ENCODE measurements at places on chromosomes 1 and 21.

DNA sequence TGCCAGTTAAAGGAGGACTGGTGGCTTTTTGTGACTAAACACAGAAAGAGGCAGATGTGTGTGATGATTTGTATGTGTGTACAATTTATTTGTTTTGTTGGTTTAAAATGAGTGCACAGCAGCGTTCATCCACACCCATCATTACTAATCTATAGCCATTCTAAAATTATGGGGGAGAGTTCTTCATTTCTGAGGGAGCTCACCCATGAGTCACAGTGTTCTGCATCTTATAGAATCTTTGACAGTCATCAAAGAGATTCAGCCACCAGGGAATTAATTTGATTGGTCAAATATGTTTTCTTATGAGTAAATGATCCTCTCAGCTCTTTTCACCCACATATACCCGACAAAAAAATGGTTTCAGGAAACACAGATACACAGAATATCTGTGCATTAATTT lies 147.9 kb downstream of the GREM2 start:
- no peak for DNase-seq

GRCh38 chr1:47679826-47680225 lies 242.0 kb downstream of the FOXD2 start:
- no peak for DNase-seq

GRCh38 chr1:104807590-104807989 lies 1057.9 kb downstream of the AMY1C start:
- DNase-seq: no peak

GRCh38 chr1:81366173-81366572 lies 434.6 kb upstream of the ADGRL2 start:
- DNase-seq: no peak

DNA sequence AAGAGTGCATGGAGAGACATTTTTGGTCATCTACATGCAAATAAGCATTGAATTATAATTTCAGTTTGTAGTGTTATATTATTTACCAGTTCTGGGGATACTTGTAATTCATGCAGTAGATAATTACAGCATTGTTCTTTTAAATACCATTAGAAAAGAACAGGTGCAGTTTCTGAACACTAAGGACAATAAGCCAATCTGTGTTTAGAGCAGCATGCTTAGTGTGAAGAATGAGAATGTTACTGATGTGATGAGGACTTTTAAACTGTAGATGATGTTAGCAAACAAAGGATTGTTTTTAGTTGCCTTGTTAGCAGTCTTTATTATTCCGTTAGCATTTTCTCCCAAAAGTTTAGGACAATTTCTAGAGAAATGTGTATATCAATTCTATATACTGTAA lies 348.3 kb downstream of the BRINP3 start:
- DNase-seq: no peak

DNA sequence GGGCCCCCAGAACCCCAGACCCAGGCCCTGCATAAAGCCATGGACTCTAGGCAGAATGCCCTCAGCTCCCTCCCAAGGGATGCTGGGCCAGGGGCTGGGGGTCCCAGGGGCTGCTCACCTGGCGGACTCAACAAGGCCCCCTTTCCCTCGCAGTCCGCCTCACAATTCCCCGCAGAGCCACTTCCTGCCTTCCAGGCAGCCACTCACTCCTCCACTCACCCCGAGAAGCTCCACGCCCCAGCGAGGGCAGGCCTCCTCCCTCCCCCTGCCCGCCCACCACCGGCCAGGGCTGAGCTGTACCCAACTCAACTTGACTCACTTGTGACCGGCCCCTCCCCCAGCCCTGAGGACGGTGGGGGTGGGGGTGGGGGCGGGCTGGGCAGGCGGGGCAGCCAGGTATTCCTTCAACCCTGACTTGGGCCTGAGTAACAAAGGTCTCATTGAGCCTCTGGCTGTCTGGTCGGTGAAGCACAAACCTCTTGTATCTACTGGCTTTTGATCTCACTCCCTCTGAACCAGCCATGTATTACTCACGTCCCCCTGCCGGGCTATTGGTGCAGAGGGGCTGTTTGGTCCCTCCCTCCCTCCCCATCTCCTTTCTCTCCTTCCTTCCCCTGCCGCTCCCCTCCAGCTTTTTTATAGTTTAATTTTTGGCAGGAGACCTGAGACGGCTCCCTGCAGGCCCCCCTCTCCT lies 5.9 kb downstream of the BLACAT1 start:
- DNase-seq: peak; percentile 3

DNA sequence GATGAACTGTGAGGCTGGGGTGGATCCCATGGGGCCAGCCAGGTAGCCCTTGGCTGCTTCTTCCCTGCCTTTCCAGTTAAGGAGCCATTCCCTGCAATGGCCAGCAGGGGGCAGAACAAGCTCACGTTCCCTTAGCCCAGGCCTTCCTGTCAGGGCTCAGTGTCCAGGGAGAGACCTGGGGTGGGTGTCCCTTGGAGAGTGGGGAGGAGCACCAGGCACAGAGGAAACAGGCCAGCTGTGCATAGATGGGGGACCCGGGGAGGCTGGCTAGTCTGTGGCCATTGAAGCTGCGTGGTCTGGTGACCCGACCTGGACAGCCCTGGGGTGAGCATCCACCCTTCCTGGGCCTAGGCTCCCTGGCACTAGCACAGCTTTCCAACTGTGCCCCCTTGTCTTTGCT lies 13.2 kb upstream of the EPS8L3 start:
- peak; percentile 62 for DNase-seq

- no peak for DNase-seq
Measured at GRCh38 chr1:5986018-5986417, 6.2 kb downstream of the NPHP4 start.

- peak; percentile 71 for DNase-seq
Measured at GRCh38 chr1:151130987-151131586, 15.3 kb downstream of the SEMA6C start.

DNA sequence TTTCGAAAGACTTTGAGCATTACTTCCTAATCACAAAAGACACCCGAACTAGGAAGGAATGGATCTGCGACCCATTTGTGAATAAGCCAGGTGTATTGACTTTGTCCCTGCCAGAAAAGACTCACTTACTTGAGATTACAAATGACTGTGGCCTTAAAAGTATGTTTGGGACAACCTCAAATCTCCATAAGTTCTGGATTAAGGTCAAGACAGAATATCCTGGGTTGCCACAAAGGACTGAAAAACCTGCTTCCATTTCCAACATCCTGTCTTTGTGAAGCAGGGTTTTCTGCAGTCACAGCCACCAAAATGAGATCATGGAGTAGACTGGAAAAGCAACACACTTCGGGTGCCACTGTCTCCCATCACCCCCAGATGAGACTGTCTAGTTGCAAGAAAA lies 537.4 kb upstream of the ZRANB2 start:
- no peak for DNase-seq

DNA sequence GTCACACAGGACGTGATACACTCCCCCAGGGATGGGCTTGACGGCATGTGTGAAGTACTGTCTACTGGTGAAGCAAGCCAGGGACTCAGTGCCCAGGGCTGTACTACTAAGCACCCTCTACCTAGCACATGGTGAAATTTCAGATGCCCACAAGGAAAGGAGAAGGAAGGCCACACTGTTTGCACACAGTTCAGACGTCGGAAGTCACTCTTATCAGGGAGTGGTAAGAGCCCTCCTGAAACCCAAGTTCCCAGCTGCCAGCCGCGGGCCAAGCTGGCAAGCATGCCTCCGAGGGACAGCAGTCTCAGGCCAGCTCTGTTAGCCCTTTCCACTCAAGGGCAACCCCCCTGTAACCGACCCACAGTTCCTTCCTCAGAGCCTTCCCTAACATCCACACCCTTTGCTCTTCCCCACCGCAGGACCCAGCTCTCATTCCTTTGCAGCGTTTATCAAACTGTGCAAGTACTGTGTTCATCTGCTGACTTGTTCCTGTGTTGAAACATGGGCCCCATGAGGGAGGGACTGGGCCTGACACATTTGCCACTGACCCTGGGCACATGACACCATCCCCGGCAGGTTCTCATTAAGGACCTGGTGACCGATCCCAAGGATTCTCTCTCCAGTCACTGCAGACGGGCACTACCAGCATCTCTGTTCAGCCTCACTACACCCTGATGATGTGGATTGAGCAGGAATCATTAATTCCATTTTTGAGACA lies 58.5 kb downstream of the SLC66A1 start:
- no peak for DNase-seq

GRCh38 chr1:58649555-58649954 lies 50.3 kb downstream of the MYSM1 start:
- no peak for DNase-seq

DNA sequence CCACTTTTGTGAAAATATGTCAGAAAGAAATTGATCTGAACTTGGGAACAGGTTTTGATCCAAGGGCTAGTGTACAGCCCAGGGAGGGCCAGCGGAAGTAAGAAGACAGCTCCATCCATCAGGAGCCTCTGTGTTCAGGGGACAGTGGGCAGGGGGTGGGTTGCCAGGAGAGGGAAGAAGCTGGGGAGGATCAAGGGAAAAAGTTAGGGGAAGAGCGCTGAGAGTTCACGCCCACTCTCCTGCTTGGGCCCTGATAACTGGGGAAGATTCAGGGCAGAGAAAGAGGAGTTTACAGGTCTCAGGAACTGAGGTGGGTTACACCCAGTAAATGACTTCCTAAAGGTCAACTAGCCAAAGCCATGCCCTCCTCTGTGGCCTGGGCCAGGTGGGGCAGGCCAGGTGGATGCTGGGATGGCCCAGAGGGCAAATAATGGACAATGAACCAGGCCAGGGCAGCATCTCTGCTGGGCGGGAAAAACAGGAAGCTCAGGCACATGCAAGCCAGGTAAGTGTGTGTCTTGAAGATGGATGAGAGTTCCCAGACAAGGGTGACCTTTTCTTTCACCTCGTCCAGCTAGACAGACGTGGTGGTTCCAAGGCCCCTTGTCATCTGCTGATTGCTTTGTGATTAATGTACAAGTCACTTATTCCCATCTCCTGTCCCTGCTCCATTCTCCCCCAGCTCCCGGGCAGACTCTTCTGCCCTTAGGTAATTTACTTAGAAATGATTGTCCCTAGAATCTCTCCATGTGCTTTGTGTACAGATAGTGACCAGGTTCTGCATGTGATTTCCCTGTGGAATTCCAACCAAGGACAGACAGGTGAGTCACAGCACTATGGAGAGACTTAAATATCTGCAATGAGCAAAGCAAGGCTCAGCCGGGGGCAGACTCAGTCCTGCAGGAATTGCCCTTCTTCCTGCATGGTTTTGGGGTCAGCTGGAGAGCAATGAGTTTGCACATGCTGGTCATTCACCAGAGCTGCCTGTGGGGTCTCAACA lies 57.0 kb downstream of the MDM4 start:
- DNase-seq: peak; percentile 63

DNA sequence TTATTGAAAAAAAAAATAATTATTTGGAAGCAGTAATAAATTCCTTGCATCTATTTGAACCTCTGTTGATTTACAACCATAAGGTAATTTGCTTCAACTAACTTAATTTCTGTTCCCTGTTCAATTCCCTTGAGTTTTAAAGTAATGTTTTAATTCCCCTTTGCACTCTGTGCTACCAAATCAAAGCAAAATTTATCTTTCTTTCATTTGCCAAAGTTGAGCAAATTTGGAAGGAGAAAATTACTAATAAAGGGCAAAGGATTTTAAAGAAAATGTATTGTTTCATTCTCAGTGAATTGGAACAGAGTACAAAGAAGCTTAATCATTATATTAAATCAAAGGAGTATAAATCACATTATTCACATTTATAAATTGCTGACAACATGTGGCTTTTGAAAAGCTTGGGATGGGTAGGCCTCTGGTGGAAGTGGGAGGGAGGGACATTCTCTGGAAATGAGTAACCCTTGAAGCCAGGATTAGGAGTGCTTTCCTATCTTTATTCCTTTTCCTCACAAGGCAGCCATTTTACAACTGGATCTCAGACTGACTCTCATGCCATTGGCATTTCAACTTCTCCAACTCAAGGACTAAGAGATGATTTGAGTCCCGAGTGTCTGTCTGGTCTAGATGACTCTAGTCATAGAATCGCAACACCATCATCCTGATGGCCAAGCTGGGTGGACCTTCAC lies 331.6 kb upstream of the DUSP10 start:
- DNase-seq: no peak

DNA sequence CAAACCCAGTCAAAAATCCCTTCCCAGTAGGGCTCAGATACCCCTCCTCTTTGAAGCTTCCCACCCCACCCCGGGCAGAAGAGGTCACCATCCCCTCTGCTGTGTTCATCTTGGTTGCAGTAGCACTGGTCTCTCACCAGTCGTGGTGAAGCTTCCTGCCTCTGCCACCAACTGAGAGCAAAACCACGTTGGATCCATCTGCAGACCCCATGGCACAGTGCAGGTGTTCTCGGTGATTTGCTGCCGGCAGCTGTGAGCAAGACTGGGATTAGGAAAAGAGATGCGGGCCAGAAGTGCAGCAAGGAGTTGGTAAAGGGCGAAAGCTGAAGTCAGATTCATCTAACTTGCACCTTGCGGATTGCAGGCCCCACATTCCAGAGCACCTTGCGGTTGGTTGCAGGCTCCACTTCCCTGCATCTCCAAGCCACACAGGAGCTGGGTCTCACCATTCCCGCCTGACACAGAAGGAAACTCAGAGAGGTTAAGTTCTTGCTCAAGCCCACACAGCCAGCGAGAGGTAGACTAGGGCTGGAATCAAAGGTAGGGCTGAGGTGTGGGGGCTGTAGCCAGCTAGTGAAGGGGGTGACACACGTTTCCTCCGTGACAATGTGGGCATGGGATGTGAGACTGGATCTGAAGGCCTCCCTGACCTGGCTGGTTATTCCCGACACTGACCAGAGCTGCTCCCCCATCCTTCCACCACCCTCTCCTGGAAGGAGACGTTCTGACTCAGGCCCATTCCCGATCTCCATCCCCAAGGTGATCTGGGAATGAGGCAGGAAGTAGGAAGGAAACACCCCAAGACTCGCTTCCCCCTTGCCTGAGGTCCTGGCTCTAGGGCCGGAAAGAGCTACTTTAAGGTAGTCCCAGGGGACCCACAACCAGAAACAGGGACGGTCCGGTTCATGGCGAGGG lies 3.3 kb upstream of the FAM110D start:
- no peak for DNase-seq

GRCh38 chr1:37317870-37318467 lies 156.4 kb upstream of the ZC3H12A start:
- DNase-seq: no peak

DNA sequence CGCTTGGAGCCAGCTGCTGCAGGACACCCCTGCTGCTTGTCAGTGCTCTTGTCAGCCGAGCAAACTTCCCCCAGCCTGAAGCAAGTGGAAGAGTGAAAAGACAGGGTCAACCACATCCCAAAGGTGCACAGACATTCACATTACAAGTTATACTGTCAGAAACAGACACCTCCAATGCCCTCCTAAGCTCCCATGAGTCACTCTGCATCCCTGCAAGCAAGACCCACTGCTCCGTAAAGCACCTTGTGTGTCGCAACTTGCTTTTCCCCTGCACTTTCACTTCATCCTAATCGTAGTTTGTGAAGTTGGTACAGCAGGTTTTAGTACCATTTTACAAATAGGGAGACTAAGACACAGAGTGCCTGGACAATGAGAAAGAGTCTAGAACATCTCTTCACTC lies 51.1 kb downstream of the KCNH1 start:
- no peak for DNase-seq

DNA sequence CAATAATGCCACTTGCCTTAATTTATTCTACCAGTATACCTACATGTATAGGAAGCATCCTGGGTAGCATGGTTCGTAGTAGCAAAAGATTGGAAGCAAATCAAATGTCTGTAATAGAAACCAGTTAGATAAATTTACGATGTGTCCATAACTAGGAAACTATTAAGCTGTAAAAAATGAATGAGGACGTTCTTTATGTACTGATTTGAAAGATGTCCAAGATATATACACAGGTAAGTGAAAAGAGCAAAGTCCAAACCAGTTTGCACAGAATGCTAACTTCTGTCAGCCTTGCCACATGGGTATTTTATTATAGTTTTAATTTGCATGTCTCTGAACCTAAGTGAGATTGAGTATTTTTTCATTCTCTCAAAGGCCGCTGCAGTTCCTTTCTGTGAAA lies 251.8 kb upstream of the IRF2BP2 start:
- DNase-seq: no peak

GRCh38 chr1:87804128-87804527 lies 475.4 kb downstream of the LMO4 start:
- DNase-seq: no peak

Measured in trophoblast cell (in vitro differentiated cells and primary cell).